ENCODE measurements at places on chromosomes 16 and 17.
A peak's percentile ranks its signal among the peaks of the same experiment; 100 is the strongest.

DNA sequence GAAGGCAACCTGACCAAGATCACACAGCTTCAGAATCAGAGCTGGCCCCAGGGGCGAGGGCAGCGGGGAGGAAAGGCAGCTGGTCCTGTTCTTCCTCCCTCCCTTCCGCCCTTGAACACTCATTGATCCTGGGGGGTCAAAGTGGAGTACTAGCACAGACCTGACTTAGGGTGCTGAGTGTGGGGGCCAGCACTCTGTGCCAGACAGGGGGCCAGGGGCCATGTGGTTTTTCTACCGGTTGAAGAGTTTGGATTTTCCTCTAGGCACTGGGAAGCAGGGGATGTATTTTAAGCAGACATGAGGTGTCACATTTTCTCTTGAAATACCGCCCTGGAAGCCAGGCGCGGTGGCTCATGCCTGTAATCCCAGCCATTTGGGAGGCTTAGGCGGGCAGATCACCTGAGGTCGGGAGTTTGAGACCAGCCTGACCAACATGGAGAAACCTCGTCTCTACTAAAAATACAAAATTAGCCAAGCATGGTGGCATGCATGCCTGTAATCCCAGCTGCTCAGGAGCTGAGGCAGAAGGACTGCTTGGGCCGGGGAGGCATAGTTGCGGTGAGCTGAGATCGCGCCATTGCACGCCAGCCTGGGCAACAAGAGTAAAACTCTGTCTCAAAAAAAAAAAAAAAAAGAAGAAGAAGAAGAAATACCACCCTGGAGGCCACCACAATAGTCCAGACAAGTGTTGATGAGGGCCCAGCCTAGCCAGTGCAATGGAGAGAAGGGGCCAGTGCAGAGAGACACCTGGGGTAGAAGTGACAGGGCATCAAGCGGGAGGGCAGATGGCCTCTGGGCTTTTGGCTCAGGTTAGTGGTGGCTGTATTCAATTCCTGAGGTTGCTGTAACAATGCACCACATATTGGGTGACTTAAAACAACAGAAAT, 15.3 kb downstream of the OSBPL7 start:
- no peak for DNase-seq

DNA sequence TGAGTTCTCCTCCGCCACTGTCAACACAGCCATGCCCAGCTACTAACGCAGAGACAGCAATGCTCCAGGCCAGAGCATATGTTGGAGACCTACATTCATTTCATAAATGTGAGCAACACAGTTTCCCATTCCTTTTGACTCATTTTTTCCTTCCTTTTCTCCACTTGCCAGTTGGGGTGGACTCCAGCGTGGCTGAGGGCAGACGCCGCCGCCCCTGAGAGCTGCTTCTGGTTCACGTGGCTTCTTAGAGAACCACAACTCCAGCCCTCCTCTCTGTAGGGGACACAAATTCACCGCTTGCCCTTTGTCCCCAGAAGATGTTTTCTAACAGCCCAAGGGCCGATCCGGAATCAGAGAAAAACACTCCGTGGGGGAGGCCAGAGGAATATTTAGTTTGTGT, 45.8 kb upstream of the ZCCHC14 start:
- DNase-seq, result no peak

- DNase-seq, result no peak
These were observed 157.5 kb upstream of the SOX9 start for GRCh38 chr17:71963351-71963750.

GRCh38 chr16:70482624-70483023, 28.2 kb downstream of the FCSK start:
- no peak for DNase-seq

- peak; percentile 63 for DNase-seq
These were observed 12.1 kb upstream of the CBX8 start for GRCh38 chr17:79808763-79809529.

GRCh38 chr17:80724775-80725266, 180.2 kb downstream of the RPTOR start:
- no peak for DNase-seq
